Osteoblast (primary cell): ENCODE measurements at places on chromosomes 11 and 22. TPM values are rescaled to one million over a fixed set of nuclear protein-coding genes. Genes with fewer than 3 reads are reported as not detected.

Gene ADAMTS8
- total RNA-seq = under 0.01 TPM in 1 of 2 replicates, not detected in the other

GRCh38 chr11:32256466-32256865 lies 165.6 kb downstream of the RCN1 start:
- H3K27ac ChIP-seq = no peak overlapping the region
- DNase-seq = no peak
- H3K27me3 ChIP-seq = peaks cover 20% of the 10 kb centered on the region
- no peaks in the 10 kb centered on the region for H3K36me3 ChIP-seq

DNA sequence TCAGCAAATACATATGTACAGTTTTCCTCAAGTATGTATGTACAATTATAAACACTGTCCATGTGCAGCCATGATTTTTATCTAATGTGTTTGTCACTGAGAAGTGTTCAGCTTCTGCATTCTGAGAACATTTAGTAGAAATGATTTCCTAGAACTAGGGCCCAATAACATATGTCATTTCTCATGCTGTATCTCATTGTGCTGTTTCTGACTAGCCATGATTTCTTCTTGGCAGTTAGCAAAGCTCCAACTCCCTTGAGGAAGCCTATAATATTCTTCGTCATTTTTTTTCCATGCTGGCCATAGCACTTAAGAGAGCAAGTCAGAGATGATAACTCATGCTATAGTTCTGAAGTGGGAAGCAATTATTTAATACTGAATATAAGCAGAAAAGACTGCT lies 187.8 kb downstream of the DDX10 start:
- H3K27me3 ChIP-seq = no peaks in the 10 kb centered on the region
- peaks cover 26% of the 10 kb centered on the region for H3K4me1 ChIP-seq
- no peaks in the 10 kb centered on the region for H3K36me3 ChIP-seq
- no peak for DNase-seq
- no peak overlapping the region for H3K4me3 ChIP-seq

DNA sequence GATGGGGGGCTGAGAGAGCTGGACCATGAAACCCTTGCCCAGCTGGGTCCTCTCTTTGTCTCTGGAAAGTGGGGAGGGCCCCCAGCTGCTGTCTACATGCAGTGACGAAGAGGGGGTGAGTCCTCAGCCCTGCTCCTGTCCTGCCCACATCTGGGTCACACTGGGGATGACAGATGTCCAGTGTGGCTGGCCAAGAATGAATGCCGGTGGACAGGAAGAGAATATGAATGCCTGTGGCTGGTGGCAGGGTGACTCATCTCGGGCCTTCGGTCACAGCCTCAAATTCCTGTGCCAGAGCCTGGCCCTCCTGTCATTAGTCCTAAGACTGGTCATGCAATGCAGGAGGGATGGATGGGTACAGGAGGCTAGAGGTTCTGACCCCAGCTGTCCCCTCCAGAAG lies 2.2 kb upstream of the PNPLA3 start:
- peak; percentile 93 for DNase-seq
- H3K36me3 ChIP-seq = no peaks in the 10 kb centered on the region
- H3K4me3 ChIP-seq = peak overlapping the region; percentile 9
- peak overlapping the region; percentile 54 for H3K27ac ChIP-seq
- H3K4me1 ChIP-seq = peaks cover 35% of the 10 kb centered on the region

Gene OR2D2
- total RNA-seq = 0.36 and 0.88 TPM in 2 replicates

DNA sequence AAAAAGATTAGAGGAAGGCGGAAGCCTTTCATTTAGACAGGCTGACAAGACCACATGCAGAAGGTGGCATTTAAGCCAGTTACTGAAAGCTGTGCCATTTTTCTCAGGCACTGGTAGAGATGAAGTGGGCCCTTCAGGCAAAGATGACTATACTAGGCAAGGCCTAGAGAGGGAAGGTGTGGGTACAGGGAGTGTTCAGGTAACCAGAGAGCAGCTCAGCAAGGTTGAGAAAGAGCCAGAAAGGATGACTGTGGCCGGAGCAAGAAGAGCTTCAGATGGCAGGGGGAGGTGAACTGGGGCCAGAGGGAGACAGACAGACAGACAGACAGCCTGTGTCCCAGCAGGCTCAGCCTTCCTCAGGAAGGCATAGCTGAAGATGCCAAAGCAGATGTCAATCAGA lies 88.1 kb upstream of the NARS2 start:
- H3K4me3 ChIP-seq = no peak overlapping the region
- H3K4me1 ChIP-seq = peaks cover 14% of the 10 kb centered on the region

GRCh38 chr11:72226701-72227100 lies 2.1 kb downstream of the INPPL1 start:
- H3K4me1 ChIP-seq = peaks cover 16% of the 10 kb centered on the region
- H3K27me3 ChIP-seq = no peaks in the 10 kb centered on the region
- DNase-seq = no peak
- no peak overlapping the region for H3K27ac ChIP-seq

Gene IGSF22
- total RNA-seq = not detected in 2 replicates

GRCh38 chr11:71218789-71219499 lies 33.4 kb downstream of the SHANK2 start:
- no peak overlapping the region for H3K27ac ChIP-seq
- peak; percentile 43 for DNase-seq
- no peak overlapping the region for H3K4me3 ChIP-seq
- no peaks in the 10 kb centered on the region for H3K36me3 ChIP-seq
- H3K27me3 ChIP-seq = no peaks in the 10 kb centered on the region
- H3K4me1 ChIP-seq = no peaks in the 10 kb centered on the region

Gene CELSR1
- total RNA-seq = 2.7 and 3.6 TPM in 2 replicates

- H3K27me3 ChIP-seq = no peaks in the 10 kb centered on the region
- peak; percentile 64 for DNase-seq
- H3K4me3 ChIP-seq = no peak overlapping the region
- H3K27ac ChIP-seq = no peak overlapping the region
- peaks cover 7% of the 10 kb centered on the region for H3K4me1 ChIP-seq
- no peaks in the 10 kb centered on the region for H3K36me3 ChIP-seq
Observed at GRCh38 chr11:132648851-132649250, 883.5 kb downstream of the OPCML start.

DNA sequence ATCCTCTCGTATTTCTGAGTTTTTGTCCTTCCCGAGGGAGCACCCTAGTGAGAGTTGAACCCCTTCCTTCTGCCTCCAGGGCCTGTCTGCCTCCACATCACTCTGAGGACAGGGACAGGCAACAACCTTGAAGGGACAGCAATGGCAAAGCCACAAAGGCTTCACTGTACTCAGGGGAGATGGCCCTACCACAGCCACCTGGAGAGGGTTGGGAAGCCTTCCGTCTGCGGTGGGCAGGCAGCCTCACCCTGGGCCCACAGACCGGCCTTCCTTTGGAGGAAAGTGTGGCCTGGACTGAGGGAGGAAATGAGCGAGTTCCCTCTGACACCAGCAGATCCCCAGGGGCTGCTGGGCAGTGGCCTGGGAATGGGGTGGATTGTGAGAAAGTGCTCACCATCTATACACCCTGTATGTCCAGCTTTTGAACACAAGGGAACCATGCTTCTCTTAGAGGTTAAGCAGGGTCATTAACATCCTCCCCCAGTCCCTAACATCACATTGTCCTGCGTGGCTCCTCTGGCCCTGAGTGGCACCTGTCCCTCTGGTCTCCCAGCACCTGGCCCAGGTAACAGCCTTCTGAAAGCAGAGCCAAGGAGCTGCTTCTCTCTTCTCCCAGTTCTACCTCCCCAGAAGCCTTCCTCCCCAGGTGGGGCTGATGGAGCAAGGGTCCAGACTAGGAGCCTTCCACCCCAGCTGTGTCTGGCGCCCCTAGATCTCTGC lies 6.8 kb downstream of the SLC35C1 start:
- peaks cover 13% of the 10 kb centered on the region for H3K4me1 ChIP-seq
- no peak overlapping the region for H3K27ac ChIP-seq
- H3K27me3 ChIP-seq = no peaks in the 10 kb centered on the region
- no peak overlapping the region for H3K4me3 ChIP-seq
- no peak for DNase-seq

DNA sequence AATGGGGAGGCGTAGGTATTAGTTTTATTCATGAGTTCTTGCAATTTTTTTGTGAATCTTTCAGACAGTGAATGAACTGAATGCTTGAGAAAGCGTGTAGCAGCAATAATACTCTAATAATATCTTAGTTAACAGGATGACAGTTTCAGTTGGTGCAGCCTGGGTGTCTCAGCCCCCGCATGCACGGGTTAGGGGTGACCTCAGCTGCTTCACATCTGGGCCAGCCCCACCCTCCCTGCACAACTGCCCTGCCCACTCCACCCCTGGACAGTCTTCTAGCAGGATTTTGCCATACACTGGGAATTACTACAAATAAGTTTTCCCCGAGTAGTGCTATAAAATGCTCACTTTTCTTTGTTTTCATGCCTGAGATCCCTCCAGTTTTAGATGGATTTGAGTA lies 83.2 kb downstream of the ST3GAL4 start:
- no peaks in the 10 kb centered on the region for H3K4me1 ChIP-seq
- DNase-seq = no peak
- H3K4me3 ChIP-seq = no peak overlapping the region
- no peaks in the 10 kb centered on the region for H3K36me3 ChIP-seq
- H3K27me3 ChIP-seq = no peaks in the 10 kb centered on the region
